Kidney (tissue), 22 donors: ENCODE measurements at places on chromosomes 7 and 10. TPM values are rescaled to one million over a fixed set of nuclear protein-coding genes. Genes with fewer than 3 reads are reported as not detected.

GRCh38 chr10:68271196-68271882 is 39.4 kb upstream of the ATOH7 start:
- no peak overlapping the region for H3K27ac ChIP-seq
- no peaks in the 10 kb centered on the region for H3K36me3 ChIP-seq
- no peak overlapping the region for H3K4me3 ChIP-seq
- H3K4me1 ChIP-seq, result no peaks in the 10 kb centered on the region
- DNase-seq, result peak; percentile 37

DNA sequence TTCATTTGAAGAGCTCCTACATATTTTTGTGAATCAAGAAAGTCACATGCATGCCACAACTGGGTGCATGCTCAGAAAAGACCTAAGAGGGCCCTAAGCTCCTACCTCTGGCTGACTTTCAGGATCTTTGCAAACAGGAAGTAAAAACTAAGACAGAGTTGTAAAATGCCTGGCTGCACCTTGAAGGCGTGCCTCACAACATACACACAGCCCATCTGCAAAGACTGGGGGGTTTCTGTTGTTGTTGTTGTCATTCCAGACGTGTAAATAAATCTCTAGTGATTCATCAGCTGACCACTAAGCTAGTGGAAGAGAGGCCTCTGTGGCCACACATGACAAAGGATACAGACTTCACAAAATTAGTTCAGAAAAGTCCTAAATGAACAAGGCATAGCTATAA is 31.8 kb downstream of the SMURF1 start:
- DNase-seq, result no peak
- peaks cover 6% of the 10 kb centered on the region for H3K4me1 ChIP-seq
- H3K27me3 ChIP-seq, result no peaks in the 10 kb centered on the region
- H3K27ac ChIP-seq, result no peak overlapping the region

- no peak overlapping the region for H3K4me3 ChIP-seq
- DNase-seq, result no peak
- no peak overlapping the region for H3K27ac ChIP-seq
Observed at GRCh38 chr10:112801004-112801403, 149.0 kb upstream of the TCF7L2 start.

DNA sequence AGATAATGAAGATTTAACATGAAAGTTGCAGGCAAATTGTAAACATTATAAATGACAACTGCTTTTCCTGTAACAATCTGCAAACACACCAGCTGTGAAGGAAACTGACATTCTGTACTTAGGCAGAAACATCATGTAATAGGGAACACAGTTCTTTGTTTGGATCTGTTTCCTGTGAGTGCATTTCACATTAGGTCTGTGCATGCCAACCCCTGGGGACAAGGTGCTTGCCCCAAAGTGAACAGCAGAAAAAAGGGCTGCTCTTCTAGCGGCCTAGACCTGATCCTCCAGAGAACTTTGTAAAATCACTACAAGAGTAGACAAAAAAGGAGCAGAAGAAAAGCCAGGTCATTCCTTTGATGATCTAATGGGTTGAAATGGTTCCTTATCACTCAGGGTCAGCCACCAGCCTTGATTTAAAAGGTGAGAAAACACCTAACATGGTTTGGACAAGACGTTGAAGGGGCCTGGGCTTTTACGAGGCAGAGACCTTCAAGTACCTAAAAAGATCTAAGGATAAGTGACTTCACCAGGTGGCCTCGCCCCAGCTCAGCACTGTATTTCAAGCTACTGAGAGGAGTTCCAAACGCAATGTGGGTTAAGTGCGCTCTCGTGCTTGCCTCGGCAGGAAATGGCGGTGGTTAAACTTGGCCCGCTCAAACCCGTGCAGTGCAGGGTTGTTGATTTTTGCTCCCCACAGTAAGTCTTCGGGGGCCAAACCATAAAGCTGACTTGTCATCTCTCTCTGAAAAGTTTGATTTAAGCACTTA is 249.7 kb downstream of the CREB5 start:
- no peak for DNase-seq
- no peaks in the 10 kb centered on the region for H3K36me3 ChIP-seq
- no peak overlapping the region for H3K4me3 ChIP-seq
- H3K4me1 ChIP-seq, result no peaks in the 10 kb centered on the region

GRCh38 chr7:119483364-119483763 is 789.6 kb upstream of the KCND2 start:
- H3K27me3 ChIP-seq, result no peaks in the 10 kb centered on the region
- no peaks in the 10 kb centered on the region for H3K36me3 ChIP-seq
- H3K4me3 ChIP-seq, result no peak overlapping the region
- no peak overlapping the region for H3K27ac ChIP-seq
- DNase-seq, result no peak
- no peaks in the 10 kb centered on the region for H3K4me1 ChIP-seq

EMX2 gene
- 82.8 TPM for total RNA-seq
